RPMI7951 (cell line): ENCODE measurements at places on chromosomes 3 and 15. TPM values are rescaled to one million over a fixed set of nuclear protein-coding genes. Genes with fewer than 3 reads are reported as not detected.

Gene IGSF11
- 0.39 TPM in 1 of 2 replicates, not detected in the other for total RNA-seq

Gene IMPG2
- under 0.01 TPM in 2 replicates for total RNA-seq

Gene ALS2CL
- total RNA-seq: 0.59 and 1.2 TPM in 2 replicates

Gene FAM43A
- total RNA-seq: 1.8 and 3.5 TPM in 2 replicates

Gene CCR9
- total RNA-seq: not detected in 2 replicates
